CD8-positive, alpha-beta T cell (primary cell): ENCODE measurements at places on chromosomes 6 and 20. TPM values are rescaled to one million over a fixed set of nuclear protein-coding genes. Genes with fewer than 3 reads are reported as not detected.
A peak's percentile ranks its signal among the peaks of the same experiment; 100 is the strongest.

Gene SH3BGRL2
- 0.33 TPM for total RNA-seq

Gene LY6G6C
- total RNA-seq, result not detected

Gene DEFB113
- total RNA-seq, result not detected

Gene GSTA5
- total RNA-seq, result not detected

Gene LST1
- total RNA-seq, result 14.2 TPM

Gene CRISP3
- not detected for total RNA-seq

Gene EPM2A
- total RNA-seq, result 10.3 TPM

DNA sequence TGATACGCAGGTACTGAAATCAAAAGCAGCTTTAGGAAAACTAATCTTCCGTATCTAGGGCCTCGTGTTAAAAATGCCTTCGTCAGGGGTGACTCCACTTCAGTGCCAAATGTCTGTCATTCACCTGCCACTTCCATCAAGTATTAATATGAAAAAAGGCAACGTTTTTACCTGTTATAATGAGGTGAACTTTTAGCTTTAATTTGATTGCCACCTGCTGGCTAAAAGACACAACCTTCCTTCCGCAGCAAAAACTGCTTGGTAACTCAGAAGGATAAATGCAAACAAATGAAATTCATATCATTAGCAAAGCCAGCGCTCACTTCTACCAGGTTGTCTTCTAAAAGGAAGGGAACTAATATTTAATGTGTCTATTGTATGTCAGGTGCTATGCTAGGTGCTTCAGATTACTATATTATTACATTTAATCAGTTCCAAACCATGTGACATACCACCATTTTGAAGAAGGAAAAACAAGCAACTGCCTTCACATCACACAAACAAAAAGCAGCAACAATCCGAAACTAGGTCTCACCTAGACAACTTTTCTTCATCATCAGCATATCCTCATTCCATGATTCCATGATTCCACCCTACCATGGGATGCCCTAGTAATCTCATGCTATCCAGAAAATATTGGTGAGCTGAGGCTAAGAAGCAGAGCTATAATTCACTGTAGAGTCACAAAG is 20.6 kb upstream of the ARHGAP18 start:
- DNase-seq, result peak; percentile 70

DNA sequence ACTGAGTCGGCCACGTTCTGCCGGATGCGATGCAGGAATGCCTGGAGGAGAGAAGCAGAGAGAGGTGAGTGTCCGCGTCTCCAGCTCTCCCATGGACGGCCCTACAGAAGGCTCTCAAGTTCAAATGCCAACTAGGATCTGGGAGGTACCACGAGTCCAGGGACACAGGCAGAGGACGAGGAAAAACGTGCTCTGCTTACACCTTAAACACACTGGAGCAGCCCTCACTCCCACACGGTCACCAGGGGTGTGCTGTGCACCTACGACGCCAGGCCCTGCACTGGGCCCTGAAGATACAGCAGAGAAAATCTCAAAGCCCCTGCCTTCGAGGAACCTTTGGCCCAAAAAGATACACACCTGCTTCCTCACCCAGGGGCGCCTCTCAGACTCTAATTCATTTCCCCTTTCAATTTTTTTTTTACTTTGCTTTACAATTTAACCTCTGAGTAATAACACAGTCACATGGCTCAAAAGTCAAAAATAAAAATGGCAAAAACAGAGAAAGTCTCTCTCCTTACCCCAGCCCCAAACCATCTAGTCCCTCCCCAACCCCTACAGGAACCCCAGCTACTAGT is 79.9 kb downstream of the PREX1 start:
- no peak for DNase-seq

DNA sequence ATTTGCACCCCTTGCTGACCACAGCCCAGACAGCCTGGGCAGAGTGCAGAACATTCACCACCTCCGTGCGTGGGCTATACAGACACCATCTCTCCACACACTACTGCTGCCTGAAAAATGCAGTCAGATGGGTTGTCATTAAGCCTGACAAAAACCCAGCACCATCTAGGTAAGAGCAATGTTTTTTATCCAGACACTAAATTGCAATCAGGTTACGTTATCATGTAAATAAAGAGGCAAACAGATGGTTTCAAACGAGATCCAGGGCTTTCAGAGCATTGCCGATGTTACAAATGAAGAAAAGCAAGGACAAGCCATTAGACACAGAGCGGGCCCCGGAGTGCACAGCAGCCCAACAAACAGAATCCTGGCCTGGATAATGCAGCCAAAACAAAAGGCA is 269.6 kb downstream of the PKHD1 start:
- no peak for DNase-seq

- no peak for DNase-seq
Observed at GRCh38 chr6:135637701-135638100, 140.2 kb upstream of the AHI1 start.

- DNase-seq, result no peak
Observed at GRCh38 chr6:162666246-162666645, 61.3 kb downstream of the PRKN start.

- peak; percentile 56 for DNase-seq
Observed at GRCh38 chr6:36839749-36840431, 646 bp upstream of the CPNE5 start.

GRCh38 chr20:6993011-6993410 is 225.5 kb downstream of the BMP2 start:
- DNase-seq, result no peak

GRCh38 chr6:42340511-42340910 is 111.2 kb downstream of the TRERF1 start:
- DNase-seq, result no peak

- no peak for DNase-seq
Observed at GRCh38 chr6:154060076-154060475, 21.0 kb downstream of the OPRM1 start.
